ENCODE measurements at places on chromosomes 5 and 9.

DNA sequence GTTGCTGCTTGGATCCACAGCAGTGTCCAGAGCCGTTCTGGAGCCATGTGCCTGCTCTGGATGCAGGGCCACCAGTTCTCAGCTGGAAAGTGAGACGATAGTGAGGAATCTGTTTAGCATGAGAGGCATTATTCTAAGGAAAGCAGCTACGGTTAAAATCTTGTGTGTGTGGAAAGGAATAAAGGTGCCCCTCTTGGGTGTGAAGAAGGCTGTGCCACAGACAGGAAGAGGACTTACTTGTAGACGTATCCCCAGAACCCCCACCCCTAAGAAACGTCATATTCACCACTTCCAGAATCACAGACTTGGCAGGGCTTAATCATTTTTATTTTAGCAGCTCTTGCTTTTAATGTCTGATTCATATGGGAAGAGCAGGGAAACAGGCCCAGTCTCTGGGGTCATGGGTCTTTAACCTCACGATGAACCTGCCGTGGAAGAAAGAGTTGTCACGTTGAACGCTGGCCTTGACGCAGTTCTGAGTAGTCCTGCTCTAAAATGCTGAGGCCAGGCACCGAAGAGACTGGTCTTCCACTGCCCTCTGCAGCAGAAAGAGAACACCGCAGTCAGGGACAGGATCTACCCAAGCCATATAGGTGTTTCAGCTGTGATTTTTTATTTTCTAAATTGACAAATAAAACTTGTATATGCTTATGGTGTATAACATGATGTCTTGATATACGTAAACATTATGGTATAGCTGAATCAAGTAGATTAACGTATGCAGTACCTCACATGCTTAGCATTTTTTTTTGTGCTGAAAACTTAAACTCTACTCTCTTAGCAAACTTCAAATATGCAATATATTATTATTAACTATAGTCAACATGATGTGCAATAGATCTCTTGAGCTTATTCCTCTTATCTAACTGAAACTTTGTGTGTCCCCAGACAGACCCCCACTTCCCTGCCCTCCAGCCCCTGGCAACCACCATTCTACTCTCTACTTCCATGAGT, 38.8 kb downstream of the CARTPT start:
- no peak for DNase-seq

DNA sequence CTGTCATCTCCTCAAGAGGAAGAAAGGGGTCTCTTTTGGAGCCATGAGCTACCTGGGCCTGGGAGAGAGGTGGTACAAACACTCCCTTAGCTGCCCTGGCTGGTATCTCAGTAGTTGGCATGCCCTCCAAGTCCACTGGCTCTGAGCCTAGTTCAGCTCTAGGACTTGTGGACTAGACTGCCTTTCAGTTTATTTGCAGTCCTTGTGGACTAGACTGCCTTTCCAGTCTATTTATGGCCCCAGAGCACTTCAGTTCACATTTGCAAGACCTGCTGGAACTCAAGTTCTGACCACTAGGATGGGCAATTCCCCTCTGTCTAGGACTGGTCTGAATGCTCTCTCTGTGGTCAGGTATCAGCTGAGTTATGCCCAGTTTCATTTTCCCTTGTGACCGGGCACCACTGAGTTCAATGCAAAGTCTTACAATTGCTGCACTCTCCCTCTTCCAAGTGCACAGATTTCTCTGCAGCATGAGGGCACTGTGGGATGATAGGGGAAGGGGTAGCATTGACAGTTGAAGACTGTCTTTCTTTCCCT, 1019.0 kb downstream of the TAF11L14 start:
- no peak for DNase-seq

GRCh38 chr9:124761710-124762109, 9.4 kb downstream of the NR6A1 start:
- DNase-seq, result no peak

GRCh38 chr5:84260140-84260539, 124.5 kb downstream of the EDIL3 start:
- DNase-seq, result no peak

DNA sequence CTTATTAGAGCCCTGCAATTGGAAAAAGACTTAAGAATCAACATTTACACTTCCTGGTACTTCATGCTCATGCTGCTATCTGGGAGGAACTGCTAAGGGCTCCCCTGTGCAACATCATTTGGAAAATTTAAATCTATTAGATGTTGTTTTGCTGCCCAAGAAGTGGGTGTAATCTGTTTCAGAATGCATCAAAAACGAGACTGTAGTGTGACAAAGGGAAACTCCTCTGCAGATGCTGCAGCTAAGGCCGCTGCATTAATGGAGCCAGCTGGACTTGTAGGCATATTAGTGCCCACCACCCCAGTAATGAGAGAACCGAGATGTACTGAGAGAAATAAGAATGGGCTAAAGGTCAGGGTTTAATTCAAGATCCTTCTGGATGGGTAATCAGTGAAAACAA, 11.1 kb upstream of the PAIP1 start:
- DNase-seq, result no peak

GRCh38 chr9:128771094-128771721, 519 bp downstream of the ZER1 start:
- DNase-seq, result no peak

DNA sequence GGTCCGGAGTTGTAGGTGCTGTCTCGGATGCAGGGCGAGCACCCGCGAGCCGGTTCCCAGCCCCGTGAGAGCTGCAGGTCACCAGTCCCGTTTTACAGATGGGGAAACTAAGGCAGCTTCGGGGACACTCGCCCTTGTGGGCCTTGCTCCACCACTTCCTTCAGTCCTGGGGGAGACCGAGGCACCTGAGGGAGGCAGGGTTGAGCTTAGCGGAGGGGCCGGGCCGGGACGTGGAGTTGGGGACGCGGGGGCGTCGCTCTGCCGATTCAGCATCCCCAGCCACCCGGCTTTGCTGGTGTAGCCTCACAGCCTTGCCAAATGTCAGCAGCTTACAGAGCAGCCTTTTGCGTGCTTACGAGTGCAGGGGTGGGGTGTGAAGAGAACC, 530 bp downstream of the BBLN start:
- peak; percentile 26 for DNase-seq

DNA sequence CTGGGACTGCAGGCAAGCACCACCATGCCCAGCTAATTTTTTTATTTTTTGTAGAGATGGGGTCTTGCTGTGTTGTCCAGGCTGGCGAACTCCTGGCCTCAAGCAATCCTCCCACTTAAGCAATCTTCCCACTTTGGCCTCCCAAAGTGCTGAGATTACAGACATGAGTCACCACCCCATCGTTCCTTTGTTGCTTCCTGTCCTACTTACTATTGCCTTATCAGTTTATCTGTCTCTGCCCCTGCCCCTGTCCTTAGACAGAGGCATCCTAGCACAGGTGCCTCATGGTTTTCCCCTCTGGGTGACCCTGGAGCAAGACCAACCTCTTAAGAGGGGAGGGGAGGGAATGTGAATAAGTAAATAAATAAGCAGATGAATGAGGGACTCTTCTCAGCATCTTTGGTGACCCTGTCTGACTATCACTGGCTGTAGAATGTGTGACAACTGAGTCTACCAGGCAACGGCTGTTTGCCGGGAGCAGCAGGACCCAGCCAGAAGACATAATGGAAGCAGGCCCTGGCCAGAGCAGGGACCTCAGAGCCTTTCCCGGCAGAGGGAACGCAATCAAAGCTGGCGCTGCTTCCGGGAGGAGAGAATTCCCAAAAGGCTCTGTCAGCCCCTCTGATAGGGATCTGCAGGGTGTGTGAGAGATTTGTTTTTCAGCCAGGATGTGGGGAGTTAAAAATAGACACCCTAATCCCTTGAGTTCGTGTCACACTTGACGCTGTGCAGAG, 43.8 kb upstream of the DAB2IP start:
- no peak for DNase-seq

- no peak for DNase-seq
Measured at GRCh38 chr5:67133776-67134175, 62.8 kb downstream of the CD180 start.

DNA sequence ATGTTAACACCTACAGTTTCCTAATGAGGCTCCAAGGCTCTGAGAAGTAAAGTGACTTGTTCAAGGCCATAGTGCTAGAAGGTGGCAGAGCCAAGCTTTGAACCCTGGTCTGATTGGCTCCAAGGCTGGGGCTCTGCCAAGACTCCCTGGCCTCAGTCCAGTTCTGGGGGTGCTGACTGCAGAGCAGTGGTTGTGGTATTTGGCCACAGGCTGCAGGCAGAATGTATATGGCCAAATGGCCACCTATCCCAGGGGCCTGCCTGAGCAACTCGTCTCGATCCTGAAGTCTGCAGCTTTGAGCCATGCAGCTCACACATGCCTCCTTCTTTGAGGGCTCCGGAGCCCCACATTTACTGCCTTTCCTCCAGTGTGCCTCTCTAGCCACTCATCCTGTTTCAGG, 9.7 kb upstream of the NEK6 start:
- no peak for DNase-seq

DNA sequence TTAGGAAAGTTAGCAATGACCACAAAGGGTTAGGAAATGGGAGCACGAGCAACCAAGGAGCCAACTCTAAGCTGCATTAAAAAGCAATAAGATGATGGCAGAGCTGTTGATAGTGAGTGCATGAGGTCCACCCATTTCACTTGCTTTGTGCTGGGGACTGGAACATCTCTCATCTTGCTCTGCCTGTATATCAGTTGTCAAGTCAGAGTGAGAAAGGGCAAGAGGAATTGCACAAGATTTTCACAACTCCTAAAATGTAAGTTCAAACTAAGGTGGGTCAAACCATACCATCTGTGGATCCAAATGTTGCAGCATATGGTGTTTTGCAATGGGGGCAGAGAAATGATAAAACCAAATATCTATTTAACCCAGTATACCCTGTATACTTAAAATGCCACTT, 2.8 kb upstream of the ESM1 start:
- DNase-seq, result no peak

DNA sequence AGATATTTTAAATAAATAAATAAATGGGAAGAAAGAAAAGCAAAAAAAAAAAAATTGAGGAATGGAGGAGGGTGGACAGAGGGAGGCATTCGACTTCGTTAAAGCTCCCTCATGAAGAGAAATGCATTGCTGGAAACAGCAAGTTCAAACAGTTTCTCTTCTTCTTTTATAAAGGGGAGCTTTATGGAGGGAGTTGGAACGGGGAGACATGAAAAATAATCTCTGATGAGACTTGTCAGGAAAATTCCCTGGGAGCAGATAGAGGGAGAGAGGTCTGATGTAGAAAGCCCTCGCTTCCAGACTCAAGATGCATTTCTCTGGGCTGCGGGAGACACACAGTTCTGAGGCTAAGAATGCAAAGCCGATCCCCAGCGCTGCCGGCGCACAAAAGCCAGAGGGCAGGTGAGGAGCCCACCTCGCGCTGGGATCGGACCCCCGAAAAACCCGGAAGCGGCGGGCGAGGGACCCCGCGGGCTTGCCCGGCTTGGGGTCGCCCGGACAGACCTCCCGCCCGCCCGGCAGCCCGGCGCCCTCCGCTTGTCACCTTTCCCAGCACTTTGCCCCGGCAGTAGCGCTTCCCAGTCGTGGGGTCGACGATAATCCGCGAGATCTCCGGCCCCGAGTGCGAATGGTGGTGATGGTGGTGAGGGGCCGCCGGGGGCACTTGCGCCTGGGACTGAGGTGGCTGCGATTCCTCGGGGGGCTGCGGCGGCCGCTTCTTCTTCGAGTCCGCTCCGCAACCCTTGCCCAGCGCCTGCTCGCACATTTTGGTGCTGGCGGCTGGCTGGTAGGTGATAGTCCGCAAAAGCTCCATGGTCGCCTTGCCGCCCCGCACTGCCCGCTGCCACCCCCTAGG, 512 bp downstream of the PLK2 start:
- peak; percentile 8 for DNase-seq

GRCh38 chr5:140609126-140609525, 23.8 kb downstream of the CD14 start:
- no peak for DNase-seq

GRCh38 chr5:27489701-27490100, 451.3 kb upstream of the CDH9 start:
- no peak for DNase-seq

DNA sequence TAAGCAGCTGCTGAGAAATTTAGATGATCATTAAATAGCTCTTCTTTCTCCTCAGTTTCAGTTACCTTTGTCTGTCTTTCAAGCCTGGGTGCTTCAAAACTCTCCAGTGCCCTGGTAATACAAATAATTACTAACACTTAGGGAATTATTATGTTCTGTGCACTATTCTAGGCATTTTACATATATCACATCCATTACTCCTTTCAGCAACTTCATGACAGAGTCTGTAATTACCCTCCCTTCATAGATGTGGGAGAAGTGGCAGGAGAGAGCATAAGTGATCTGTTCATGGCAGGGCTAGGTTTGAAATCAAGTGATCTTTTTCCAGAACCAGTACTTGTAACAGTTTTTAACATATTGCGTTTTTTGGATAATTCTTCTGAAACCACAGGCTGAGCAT, 32.0 kb downstream of the MAN2A1 start:
- DNase-seq, result no peak

GRCh38 chr5:15704397-15704947, 204.5 kb downstream of the FBXL7 start:
- DNase-seq, result no peak

DNA sequence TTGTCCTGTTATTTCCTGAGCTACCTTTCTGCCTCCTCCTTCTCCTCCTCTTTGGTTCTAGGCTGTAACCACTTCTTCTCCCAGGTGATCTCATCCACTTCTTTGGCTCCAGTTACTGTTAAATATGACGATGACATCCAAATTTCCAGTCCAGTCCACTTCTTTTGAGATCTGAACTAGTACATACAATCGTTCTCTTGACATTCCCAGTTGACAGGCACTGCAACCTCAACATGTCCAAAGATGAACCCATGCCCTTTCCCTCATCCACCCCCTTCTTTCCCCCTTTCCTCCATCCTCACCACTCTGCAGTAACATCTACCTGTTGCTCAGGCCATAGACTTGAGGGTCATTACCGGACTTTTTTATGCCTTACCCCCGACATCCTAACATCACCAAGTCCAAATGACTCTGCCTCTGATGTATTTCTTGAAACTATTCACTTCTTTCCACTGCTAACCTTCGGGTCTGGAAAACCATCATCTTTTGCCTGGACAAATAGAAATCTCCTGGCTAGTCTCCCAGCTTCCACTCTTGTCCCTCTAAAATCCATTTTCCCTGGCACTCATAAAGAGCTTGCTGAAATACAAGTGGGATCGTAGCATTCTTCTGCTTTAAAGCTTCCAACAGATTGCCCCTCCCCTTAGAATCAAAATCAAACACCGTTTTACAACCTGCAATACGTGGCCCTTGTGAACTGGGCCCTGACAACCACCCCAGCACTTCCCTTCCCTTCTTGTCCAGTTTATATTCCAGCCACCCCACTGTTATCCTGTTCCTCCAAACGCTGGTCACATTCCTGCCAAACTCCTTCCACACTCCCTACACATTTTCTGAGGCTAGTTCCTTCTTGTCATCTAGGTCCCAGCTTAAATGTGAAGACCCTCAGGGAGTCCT, 31.5 kb downstream of the KLF9 start:
- DNase-seq, result no peak

Data from stimulated activated CD8-positive, alpha-beta memory T cell treated with anti-CD3 and anti-CD28 coated beads, Interleukin-15, amount 100 ng/mL, for 24 hours (primary cell).